ENCODE measurements at places on chromosomes 1 and 21. TPM values are rescaled to one million over a fixed set of nuclear protein-coding genes. Genes with fewer than 3 reads are reported as not detected.

DNA sequence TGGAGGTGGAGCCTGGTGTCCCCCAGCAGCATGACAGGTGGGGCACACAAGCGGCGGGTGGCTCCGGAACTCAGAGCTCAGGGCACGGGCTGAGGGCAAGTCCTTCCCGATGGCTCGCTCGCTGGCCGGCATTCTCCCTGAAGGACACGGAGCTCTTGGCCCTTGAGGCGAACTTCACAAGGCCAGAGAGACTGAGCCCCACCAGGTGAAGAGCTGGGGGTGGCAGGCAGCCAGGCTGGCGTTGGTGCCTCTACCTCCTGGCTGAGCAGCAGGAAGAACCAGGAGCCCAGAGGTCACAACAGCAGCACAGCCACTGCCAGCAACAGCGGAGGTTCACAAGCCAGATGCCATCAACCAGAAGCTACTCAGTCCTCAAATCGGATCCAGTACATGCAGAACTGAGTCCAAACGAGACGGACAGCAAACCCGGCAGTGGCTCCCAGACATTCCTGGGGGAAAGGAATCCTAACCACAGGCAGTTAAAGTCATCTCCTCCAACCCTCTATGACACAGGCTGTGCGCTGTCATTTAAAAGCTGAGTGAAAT lies 54.1 kb downstream of the NPHP4 start:
- no peak for DNase-seq

- no peak for DNase-seq
Observed at GRCh38 chr1:43464681-43465504, 11.2 kb upstream of the HYI start.

- DNase-seq, result no peak
Observed at GRCh38 chr1:1775327-1776226, 2.7 kb downstream of the NADK start.

DNA sequence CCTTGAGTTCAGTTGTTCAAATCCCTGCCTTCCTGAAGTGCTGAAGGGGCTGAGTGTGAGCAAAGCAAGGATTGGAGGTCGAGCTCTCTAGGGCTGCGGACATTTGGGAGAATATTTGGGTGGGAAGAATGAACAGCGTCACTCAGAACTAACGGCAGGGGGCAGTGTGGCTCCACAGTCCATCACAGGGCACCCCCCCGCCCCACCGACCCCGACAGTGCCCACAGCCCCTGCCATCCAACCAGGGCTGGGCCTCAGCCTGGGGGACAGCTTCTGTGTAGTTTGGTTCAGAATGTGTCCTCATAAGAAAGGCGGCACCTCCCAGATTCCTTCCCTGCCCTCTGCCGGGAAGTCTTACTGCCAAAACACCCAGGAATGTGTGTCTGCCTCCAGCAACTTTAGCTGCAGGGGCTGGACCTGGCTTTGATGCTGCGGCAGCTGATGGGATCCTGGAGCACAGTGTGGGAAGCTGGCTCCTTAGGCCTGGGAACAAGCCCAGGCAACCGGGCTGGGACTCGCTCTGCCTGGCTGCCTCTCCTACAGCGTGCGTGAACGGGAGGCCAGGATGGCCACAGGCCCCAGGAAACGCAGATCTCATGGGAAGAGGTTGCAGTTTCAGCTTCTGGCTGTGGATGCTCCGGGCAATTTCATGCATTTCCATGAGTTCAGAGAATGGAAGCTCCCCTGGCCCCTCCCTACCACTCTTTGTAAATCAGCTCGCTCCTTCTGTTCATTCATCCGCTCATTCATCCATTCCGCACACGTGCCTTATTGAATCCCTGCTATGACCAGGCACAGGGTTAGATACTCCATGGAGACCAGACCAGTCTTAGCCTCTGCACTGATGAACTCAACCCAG lies 104.9 kb upstream of the TMPRSS2 start:
- DNase-seq, result peak; percentile 74

DNA sequence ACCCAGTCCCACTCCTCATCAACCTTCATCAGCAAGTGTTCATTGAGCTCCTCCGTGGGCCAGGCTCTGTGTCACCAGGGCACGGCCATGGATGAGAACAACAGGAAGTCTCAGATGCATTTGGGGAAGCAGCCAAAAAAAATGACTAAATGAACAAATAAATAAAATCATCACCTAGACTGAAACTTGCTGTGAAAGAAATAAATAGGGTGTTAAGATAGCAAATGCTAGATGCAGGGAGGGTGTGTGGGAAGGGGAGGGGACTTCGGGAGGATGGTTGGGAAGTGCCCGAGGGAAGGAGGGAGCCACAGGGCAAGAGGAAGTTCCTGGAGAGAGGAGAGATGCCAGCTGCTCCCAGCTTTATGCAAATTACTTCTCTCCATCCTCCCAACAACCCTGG lies 696.7 kb downstream of the PTPRU start:
- DNase-seq, result no peak

GRCh38 chr1:100988121-100988520 lies 37.5 kb downstream of the DPH5 start:
- no peak for DNase-seq

DNA sequence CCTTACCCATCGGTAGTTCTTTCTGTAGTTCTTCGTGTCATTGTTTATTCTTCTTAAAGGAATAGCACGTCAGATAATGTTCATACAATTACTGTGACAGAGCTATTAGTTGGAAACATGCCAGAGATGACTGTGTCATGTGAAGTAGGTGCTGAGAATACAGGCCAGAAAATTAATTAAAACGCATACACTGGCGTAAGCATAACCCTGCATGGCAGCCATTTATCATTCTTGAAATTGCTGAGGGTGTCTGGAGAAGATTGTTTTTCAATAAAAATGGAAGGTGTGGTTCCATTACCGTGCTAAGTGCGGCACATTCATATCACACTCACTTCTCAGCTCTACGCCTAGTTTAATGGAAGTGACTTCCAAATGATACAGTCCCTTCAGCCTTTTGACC lies 7.8 kb downstream of the ETS2 start:
- no peak for DNase-seq

- no peak for DNase-seq
Observed at GRCh38 chr1:22347854-22348760, 103.5 kb upstream of the ZBTB40 start.

DNA sequence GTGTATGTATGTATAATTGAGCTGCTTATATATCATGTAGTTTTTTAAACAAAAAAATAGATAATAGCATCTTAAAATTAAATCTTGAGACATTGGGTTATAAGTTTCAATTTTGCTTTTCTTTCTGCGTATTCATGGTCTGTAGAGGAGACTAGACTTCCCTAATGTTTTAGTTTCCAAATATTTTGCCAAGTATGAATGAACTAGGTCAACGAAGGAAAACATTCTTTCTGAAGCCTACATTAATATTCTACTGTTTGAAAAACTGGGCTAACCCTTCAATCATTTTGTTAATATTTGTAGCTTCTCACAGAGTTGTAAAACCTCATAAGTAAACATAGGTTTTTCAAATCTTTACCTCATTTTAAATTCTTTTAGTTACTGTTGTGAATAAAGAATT lies 592.7 kb downstream of the USP25 start:
- DNase-seq, result no peak

GRCh38 chr1:81974883-81975555 lies 174.3 kb downstream of the ADGRL2 start:
- no peak for DNase-seq

ICOSLG gene
- total RNA-seq, result 3.9 TPM

C1orf116 gene
- 101 TPM for total RNA-seq

S100A8 gene
- 97.7 TPM for total RNA-seq

ACKR1 gene
- total RNA-seq, result 16.8 TPM

F11R gene
- 164 TPM for total RNA-seq

RPTN gene
- total RNA-seq, result not detected

BGLAP gene
- 1.0 TPM for total RNA-seq
